ENCODE measurements at places on chromosomes 3 and 15.

DNA sequence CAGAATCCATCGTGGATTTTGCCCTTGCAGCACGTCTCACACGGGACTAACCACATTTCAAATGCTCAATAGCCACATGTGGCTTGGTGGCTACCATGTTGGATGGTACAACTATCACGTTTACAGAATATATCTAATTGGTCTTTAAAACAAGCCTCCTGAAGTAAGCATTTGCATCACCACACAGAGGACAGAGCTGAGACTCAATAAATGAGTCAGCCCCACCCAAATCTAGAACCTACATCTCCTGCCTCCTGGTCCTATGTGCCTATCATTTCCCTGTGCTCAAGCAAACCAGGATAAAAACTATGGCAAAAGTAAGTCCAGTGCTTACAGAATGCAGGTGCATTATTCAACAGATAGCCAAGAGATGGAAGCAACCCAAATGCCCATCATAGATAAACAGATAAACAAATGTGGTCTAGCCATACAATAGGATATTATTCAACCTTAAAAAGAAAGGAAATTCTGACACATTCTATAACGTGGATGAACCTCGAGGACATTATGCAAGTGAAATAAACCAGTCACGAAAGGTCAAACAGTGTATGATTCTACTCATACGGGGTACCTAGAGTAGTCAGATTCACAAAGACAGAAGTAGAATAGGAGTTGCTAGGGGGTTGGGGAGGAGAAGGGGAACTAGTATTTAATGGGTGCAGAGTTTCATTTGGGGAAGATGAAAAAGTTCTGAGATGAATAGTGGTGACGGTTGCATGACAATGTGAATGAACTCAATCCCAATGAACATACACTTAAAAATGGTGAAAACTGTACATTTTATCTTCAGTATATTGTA lies 43.9 kb downstream of the SRGAP3 start:
- peaks cover 16% of the 10 kb centered on the region for H3K27me3 ChIP-seq

DNA sequence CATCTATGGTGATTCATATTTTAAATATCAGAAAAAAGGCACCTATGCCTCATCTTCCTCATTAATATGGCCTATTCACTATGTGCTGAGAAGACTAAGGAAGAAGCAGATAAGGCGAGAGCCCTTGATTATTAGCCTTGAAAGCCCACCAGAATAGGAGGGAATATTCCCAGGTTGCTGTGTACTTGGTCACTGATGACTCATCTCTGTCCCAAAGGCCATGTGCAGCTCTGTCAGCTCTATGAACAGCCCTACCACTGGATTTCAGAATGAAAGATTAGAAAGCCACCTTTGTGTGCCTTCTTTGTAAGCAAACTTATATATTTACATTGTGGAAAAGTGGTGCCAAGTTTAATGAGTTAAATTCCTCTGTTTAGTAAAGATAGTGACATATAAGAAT lies 211.5 kb downstream of the NFKBIZ start:
- no peak overlapping the region for H3K27ac ChIP-seq
- H3K27me3 ChIP-seq = no peaks in the 10 kb centered on the region
- H3K36me3 ChIP-seq = no peaks in the 10 kb centered on the region
- peak; percentile 22 for DNase-seq
- H3K4me3 ChIP-seq = no peak overlapping the region
- peaks cover 9% of the 10 kb centered on the region for H3K4me1 ChIP-seq

DNA sequence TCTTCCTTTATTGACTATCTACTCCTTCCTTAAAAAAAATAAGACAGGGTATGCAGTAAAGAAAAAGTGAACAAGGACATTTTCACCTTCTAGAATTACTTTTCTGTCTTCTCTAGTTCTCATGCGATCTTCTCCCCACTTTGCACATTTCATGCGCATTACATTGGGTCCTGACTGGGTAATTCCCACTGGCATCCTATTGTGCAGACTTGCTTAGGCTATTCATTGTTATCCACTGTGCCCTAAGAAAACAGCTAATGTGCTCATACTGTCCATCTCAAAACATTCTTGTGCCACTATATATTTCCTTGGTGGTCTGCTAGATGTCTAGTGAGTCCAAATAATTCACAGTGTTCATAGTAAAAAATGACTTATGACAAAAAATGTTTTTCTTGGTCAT lies 447.4 kb upstream of the ROBO1 start:
- no peak overlapping the region for H3K4me3 ChIP-seq
- no peaks in the 10 kb centered on the region for H3K36me3 ChIP-seq
- DNase-seq = no peak
- no peaks in the 10 kb centered on the region for H3K27me3 ChIP-seq
- H3K4me1 ChIP-seq = peaks cover 9% of the 10 kb centered on the region

DNA sequence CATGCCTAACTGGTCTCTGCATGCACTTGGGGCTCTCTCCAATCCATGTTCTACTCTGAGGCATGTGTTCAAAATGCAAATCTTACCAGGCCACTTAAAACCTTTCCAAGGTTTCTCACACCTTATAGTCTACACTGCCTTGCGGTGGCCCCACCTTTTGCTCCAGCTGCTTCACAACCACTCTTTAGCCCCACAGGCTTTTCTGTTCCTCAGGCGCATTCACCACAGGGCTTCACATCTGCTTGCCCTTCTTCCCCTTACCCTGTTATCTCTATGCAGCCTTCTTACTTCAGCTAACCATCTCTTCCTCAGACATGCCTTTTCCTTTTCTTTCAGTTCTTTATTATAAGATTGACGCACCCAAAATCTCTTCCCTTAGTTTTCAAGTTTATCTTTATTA lies 37.8 kb downstream of the MINDY4B start:
- H3K27ac ChIP-seq = no peak overlapping the region
- no peak overlapping the region for H3K4me3 ChIP-seq
- no peaks in the 10 kb centered on the region for H3K4me1 ChIP-seq
- peaks cover 38% of the 10 kb centered on the region for H3K27me3 ChIP-seq
- H3K36me3 ChIP-seq = no peaks in the 10 kb centered on the region
- no peak for DNase-seq

GRCh38 chr3:14423197-14423743 lies 20.9 kb downstream of the SLC6A6 start:
- no peaks in the 10 kb centered on the region for H3K27me3 ChIP-seq
- H3K4me3 ChIP-seq = no peak overlapping the region
- H3K4me1 ChIP-seq = peaks cover 64% of the 10 kb centered on the region
- peak; percentile 79 for DNase-seq

DNA sequence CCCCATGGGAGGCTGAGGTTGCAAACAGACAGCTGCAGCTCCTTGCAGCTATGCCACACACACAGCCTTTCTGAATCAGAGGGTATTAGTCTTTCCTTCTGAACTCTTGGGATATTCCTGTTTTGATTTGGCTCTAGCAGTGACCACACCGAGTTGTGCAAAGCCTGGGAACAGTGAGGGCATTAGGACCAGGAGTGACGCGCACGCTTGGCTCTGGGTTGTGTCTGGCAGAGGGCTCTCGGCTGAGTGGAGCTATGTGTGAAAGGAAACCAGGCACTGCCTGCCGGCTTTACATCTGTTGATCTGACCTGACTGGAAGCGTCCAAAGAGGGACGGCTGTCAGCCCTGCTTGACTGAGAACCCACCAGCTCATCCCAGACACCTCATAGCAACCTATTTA lies at the start of gene GALNT15:
GALNT15 (plus strand) TSS at position 292 of the 400 bp plus-strand sequence. CDS start 472 bp downstream, outside the sequence.
- peaks cover 54% of the 10 kb centered on the region for H3K27me3 ChIP-seq
- H3K36me3 ChIP-seq = no peaks in the 10 kb centered on the region
- H3K4me3 ChIP-seq = no peak within 1 kb of the TSS
- DNase-seq = no peak
- H3K27ac ChIP-seq = no peak within 1 kb of the TSS

DNA sequence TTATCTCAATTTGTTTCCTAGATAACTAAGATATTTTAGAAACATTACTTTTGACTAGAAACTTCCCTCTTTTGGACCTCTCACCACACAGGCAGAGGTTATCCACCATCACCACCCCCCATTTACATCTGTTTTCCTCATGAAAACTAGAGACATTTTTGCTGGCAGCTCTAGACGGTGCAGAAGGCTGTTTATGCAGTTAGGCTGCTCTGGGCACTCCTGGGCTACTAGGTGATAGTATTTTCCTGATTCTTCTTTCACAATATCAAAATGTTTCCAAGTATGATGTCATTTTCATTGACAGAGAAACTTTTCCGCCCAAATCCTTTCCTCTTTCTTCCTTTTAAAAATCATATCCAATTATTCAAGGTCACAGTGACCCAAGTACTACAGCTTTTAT lies 67.1 kb downstream of the PLOD2 start:
- peaks cover 46% of the 10 kb centered on the region for H3K4me1 ChIP-seq
- DNase-seq = peak; percentile 32
- no peaks in the 10 kb centered on the region for H3K27me3 ChIP-seq
- peak overlapping the region; percentile 35 for H3K27ac ChIP-seq

- no peak for DNase-seq
- peaks cover 10% of the 10 kb centered on the region for H3K4me1 ChIP-seq
- no peaks in the 10 kb centered on the region for H3K27me3 ChIP-seq
- no peak overlapping the region for H3K27ac ChIP-seq
These were observed 158.7 kb downstream of the SUCLG2 start for GRCh38 chr3:67495751-67496150.

DNA sequence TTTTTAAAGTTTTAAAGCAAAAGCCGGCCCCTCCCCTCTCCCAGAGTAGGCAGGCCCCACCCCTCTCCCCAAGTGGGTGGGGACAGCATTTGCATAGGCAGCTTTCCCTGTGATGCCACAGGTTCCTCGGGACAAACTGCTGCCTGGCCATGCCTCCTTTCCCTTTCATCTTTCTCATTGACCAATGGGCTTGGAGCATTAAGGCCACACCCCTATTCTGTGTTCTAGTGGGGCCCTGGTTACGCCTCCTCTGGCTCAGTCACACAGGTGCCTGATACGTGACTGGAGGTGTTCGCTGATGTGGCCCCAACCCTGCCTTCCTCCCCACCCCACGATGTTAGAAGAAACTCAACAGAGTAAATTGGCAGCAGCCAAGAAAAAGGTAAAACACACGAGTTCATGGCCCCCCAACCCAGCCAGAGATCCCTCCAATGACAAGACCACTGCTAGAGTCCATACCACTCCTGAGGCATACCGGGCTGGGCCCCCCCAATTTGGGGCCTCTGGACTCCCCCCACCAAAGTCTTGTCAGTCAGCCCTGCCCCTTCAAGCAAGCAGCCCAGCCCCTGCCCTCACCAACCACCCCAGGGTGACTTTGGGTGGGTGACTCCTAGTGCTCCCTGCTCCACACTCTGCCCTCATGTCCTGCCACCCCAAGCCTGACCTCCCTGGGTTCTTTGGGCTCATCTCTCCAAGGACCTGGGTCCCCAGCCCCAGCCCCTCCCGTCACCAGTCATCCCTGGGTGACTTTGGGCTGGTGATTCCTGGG lies 62.8 kb upstream of the CSPG4 start:
- no peak overlapping the region for H3K27ac ChIP-seq
- H3K4me1 ChIP-seq = peaks cover 14% of the 10 kb centered on the region

GRCh38 chr15:83709241-83709640 lies 55.3 kb downstream of the ADAMTSL3 start:
- H3K36me3 ChIP-seq = no peaks in the 10 kb centered on the region
- no peaks in the 10 kb centered on the region for H3K4me1 ChIP-seq

DNA sequence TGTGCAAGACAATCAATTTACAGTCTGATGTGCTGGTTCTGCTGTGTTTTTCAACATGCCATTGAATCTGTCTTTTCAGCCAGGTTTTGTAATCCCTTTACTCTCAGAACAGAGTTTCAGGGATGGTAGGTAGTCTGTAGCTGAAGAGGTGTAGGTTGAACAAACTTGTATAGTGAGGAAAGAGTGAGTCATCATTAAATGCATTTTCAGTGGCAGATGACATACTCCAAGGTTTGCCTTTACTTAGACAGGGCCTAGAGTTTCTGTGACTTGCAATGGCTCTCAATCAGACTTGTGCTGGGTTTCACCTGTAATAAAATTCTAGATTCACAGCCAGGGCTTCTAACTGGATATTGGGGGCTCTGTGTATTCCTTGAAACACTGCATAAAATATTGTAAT lies 94.6 kb downstream of the CYP19A1 start:
- H3K27ac ChIP-seq = no peak overlapping the region
- no peak overlapping the region for H3K4me3 ChIP-seq
- peaks cover 46% of the 10 kb centered on the region for H3K27me3 ChIP-seq
- H3K36me3 ChIP-seq = no peaks in the 10 kb centered on the region

GRCh38 chr3:168341192-168341815 lies 245.6 kb upstream of the GOLIM4 start:
- H3K4me1 ChIP-seq = peaks cover 27% of the 10 kb centered on the region
- H3K4me3 ChIP-seq = no peak overlapping the region
- peak; percentile 21 for DNase-seq
- no peak overlapping the region for H3K27ac ChIP-seq
- H3K27me3 ChIP-seq = no peaks in the 10 kb centered on the region
- no peaks in the 10 kb centered on the region for H3K36me3 ChIP-seq
